ENCODE measurements at places on chromosomes 6 and 20. TPM values are rescaled to one million over a fixed set of nuclear protein-coding genes. Genes with fewer than 3 reads are reported as not detected.

Gene CST2
- total RNA-seq: not detected

Gene GMPR
- 0.95 TPM for total RNA-seq

Gene PERP
- 1.4 TPM for total RNA-seq

DNA sequence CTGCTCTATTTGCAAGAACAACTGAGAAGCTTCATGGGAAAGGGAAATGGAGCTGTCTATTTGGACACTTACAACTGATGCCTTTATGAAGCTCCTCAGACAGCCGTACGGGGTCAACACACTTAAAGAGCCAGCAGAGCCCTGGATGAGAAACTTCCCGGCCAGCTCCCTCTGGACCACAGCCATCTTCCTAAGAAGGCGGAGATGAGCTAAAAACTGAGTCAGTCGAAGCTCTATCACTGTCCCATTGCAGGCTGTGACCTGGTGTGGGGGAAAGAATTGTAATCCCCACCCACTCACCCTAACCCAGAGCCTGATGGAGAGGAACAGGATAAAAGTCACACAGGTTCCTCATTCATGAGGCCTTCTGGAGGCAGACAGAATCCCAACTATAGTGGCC lies 360.4 kb upstream of the JARID2 start:
- no peak overlapping the region for H3K27ac ChIP-seq
- no peak for DNase-seq
- H3K4me3 ChIP-seq: no peak overlapping the region
- H3K36me3 ChIP-seq: no peaks in the 10 kb centered on the region

DNA sequence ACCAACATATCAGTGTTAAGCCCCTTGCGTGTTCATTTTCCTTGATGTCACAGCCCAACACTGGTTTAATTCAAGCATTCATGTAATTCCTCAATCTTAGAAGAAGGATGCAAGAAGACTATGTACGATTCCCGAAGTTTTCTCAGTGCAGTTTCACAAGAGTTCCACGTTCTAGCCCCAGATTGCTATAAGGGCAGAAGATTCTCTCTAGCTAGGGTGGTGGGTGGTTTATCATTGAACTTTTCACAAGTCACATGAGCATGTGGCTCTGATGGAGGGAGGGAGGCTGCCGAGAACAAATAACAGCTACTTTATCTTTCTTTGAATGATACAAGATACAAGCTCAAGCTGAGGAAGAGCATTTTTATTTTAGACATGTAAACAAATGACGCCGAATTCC lies 71.9 kb upstream of the NHSL1 start:
- no peak overlapping the region for H3K27ac ChIP-seq
- no peak for DNase-seq
- H3K4me1 ChIP-seq: peaks cover 5% of the 10 kb centered on the region
- no peak overlapping the region for H3K4me3 ChIP-seq
- H3K27me3 ChIP-seq: peaks cover 31% of the 10 kb centered on the region

- H3K27me3 ChIP-seq: no peaks in the 10 kb centered on the region
- DNase-seq: peak; percentile 6
- H3K36me3 ChIP-seq: no peaks in the 10 kb centered on the region
- H3K4me3 ChIP-seq: no peak overlapping the region
- no peak overlapping the region for H3K27ac ChIP-seq
- no peaks in the 10 kb centered on the region for H3K4me1 ChIP-seq
These were observed 82.7 kb downstream of the CFAP61 start for GRCh38 chr20:20134941-20135575.

DNA sequence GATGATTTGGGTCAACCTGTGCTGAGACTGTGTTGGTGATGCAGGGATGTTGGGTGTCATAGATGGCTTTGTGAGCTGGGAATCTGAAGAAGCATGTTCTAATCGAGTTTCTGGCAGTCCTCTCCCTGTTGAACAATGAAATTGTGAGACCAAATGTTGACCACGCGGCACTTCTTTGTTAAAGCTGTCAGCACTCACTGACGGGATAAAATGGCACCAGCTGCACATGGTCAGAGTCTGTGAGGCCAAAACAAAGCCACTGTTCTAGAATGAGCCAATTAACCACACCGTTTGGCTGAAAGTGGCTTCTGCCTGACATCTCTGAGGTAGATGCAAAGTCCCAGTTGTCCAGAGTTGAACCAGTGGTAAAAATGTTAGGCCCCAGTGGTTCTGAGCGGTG lies 562.2 kb downstream of the KIF16B start:
- H3K27me3 ChIP-seq: no peaks in the 10 kb centered on the region
- no peak overlapping the region for H3K4me3 ChIP-seq
- H3K27ac ChIP-seq: no peak overlapping the region
- no peak for DNase-seq
- no peaks in the 10 kb centered on the region for H3K4me1 ChIP-seq

GRCh38 chr20:37662308-37662707 lies 31.5 kb upstream of the CTNNBL1 start:
- no peaks in the 10 kb centered on the region for H3K36me3 ChIP-seq
- H3K27me3 ChIP-seq: no peaks in the 10 kb centered on the region
- H3K27ac ChIP-seq: no peak overlapping the region
- no peak overlapping the region for H3K4me3 ChIP-seq
- DNase-seq: no peak

DNA sequence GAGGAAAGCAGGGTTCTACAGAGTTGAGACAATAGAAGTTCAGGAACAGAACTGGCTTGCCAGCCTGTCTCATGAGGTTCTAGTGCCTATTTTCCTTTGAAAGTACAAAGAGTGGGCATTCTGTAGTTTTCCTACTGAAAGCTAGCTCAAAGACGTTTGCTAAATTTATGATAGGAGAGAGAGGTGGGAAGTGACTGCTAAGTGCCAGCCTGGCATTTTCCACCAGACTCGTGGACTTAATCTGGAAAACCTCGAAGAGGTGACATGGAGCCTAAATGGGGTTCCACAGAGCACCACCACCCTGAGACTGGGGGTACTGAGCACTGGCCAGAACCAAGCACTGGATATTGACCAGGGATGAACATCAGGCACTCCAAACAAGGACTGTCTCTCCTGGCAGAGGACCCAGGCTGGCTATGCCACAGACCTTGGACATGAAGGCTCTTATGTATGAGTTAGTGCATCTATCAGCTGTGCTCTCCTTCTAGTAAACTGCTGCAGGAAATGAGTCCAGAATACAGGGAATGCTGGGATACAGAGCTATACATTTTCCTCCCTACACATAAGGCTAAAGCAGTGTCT lies 7.1 kb downstream of the PEX6 start:
- DNase-seq: no peak
- peaks cover 34% of the 10 kb centered on the region for H3K36me3 ChIP-seq
- H3K27ac ChIP-seq: no peak overlapping the region
- H3K4me1 ChIP-seq: peaks cover 11% of the 10 kb centered on the region
- H3K4me3 ChIP-seq: no peak overlapping the region

DNA sequence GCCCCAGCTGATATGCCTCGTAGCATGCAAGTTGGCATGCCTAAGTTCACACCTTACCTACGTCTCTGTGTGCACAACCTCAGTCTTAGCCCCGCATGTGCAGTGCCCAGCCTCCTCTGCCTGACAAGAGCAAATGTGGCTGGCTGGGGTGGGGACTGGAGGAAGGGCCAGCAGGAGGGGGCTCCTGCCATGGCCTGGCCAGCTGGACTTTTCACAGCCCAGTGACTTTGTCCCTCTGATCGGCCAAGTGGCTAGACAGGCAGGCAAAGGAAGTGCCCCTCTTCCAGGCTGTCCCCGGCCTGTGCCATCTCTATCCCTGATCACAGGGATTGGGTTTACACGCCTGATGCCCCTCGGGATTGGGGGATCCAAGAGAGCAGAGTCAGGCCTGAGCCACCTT lies 49.5 kb upstream of the SIRPA start:
- H3K27me3 ChIP-seq: no peaks in the 10 kb centered on the region
- H3K4me1 ChIP-seq: peaks cover 7% of the 10 kb centered on the region
- no peak overlapping the region for H3K4me3 ChIP-seq
- H3K36me3 ChIP-seq: no peaks in the 10 kb centered on the region
- DNase-seq: no peak
- no peak overlapping the region for H3K27ac ChIP-seq

- no peaks in the 10 kb centered on the region for H3K36me3 ChIP-seq
- H3K27me3 ChIP-seq: no peaks in the 10 kb centered on the region
- H3K27ac ChIP-seq: no peak overlapping the region
- DNase-seq: no peak
- no peaks in the 10 kb centered on the region for H3K4me1 ChIP-seq
- H3K4me3 ChIP-seq: no peak overlapping the region
These were observed 311.7 kb downstream of the HIVEP2 start for GRCh38 chr6:142633317-142633716.

- no peak overlapping the region for H3K4me3 ChIP-seq
- peak overlapping the region; percentile 0 for H3K27ac ChIP-seq
- DNase-seq: no peak
- H3K4me1 ChIP-seq: peaks cover 45% of the 10 kb centered on the region
- peaks cover 28% of the 10 kb centered on the region for H3K36me3 ChIP-seq
These were observed 28.5 kb downstream of the BCL2L1 start for GRCh38 chr20:31693987-31694661.

GRCh38 chr6:133159255-133159795 lies 81.8 kb upstream of the EYA4 start:
- no peaks in the 10 kb centered on the region for H3K36me3 ChIP-seq
- H3K27ac ChIP-seq: no peak overlapping the region
- H3K27me3 ChIP-seq: no peaks in the 10 kb centered on the region
- H3K4me3 ChIP-seq: no peak overlapping the region
- no peak for DNase-seq

GRCh38 chr6:150925590-150925928 lies 60.1 kb downstream of the MTHFD1L start:
- H3K36me3 ChIP-seq: peaks cover 5% of the 10 kb centered on the region
- H3K4me3 ChIP-seq: no peak overlapping the region
- no peaks in the 10 kb centered on the region for H3K27me3 ChIP-seq
- no peak for DNase-seq

GRCh38 chr6:130473886-130474285 lies 108.1 kb downstream of the TMEM200A start:
- H3K27me3 ChIP-seq: no peaks in the 10 kb centered on the region
- H3K36me3 ChIP-seq: no peaks in the 10 kb centered on the region
